ENCODE measurements at places on chromosomes 5 and 9.

GRCh38 chr5:137808503-137809135 is 54.5 kb upstream of the HNRNPA0 start:
- DNase-seq, result no peak

DNA sequence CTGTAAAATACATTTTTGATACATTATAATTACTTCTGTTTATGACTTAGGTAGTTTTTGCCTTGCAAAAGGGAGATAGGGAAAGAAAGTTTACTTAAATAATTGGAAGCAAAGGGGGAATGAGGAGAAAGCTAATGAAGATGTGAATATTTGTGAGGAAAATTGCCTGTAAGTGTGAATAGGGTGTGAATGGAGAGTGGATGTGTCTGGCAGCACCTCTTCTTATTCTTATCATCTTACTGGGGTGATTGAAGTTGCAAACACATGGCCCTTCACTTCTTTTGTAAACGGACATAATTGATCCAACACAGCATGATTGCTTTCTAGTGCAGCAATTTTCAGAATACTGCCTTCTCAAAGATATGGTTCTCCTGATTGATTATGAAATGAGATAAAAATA is 46.6 kb downstream of the PALM2AKAP2 start:
- DNase-seq, result no peak

GRCh38 chr5:29351170-29351569 is 1842.3 kb upstream of the CDH6 start:
- DNase-seq, result no peak

- DNase-seq, result no peak
These were observed 4.9 kb downstream of the EDIL3 start for GRCh38 chr5:84379749-84380148.

- no peak for DNase-seq
These were observed 1406.5 kb upstream of the ACO1 start for GRCh38 chr9:30977965-30978364.

GRCh38 chr9:33131790-33132772 is 35.1 kb downstream of the B4GALT1 start:
- no peak for DNase-seq

DNA sequence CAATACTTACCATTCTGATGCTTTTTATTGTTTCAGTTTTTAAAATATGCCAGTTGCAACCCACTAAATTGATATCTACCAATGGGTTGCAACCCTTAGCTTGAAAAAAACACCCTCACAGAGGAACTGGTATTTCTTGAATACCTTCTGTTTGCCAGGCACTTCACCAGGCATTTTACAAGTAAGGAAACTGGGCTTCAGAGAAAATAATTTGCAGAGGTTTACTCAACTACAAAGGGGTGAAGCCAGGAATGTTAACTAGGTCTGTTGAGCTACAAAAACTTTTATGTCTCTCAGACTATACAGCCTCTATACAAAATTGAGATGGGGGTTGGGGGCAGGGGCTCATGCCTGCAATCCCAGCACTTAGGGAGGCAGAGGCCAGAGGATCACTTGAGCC is 65.0 kb downstream of the STX17 start:
- no peak for DNase-seq

GRCh38 chr9:93546356-93546755 is 30.0 kb upstream of the PHF2 start:
- no peak for DNase-seq

DNA sequence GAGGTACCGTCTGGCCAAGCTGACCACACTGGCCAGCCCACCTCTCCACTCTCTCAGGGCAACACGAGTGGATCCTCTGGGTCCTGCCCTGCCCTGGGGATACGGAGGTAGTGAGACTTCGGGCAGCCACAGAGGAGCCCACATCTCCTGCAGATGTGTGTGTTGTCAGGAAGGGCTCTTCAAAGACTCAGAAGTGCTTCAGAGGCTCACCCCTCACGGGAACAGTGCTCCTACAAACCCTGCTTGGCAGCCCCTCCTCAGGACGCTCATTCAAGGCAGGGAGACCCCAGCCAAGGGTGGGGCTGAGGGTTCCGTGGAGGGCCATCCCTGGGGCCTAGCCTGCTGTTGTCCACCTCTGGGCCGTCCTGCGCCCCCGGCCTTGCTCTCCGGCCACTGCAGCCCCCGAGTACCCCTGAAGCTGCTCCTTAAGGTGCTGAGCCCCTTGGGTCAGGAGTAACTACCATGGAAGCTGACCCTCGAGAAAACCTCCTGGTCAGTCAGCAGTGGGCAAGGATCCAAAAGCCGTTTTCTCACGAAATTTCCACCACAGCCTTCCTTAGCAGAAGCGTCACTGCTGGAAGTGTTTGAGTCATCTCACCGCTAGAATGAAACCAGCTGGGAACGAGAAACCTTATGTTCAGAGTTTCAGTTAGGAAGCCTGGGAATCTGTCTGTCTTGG is 23.2 kb upstream of the LRRC14B start:
- no peak for DNase-seq

GRCh38 chr5:43038496-43038989 is 1.6 kb downstream of the ANXA2R start:
- no peak for DNase-seq

GRCh38 chr9:91034976-91035824 is 233.6 kb downstream of the SYK start:
- DNase-seq, result no peak

DNA sequence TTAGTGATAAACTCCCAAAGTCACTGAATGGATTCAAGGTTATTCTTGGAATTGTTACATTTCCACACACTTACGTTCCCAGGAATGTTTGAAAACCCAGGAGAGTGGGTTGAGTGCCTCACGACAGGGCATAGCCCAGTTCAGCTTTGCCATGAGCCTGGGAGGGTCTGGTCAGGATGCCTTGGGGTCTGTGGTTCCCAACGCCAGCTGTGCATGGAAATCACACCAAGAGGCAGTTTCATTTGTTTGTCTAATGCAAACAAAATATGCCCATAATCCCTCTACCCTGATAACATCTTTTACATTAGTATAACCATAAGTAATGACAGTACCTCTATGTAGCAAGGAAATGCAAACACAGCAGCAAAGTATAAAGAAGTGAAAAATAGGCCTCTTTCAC is 25.3 kb upstream of the MSX2 start:
- DNase-seq, result no peak

- peak; percentile 52 for DNase-seq
These were observed 225.8 kb downstream of the MELK start for GRCh38 chr9:36798350-36799065.

GRCh38 chr5:149445739-149446369 is 66.8 kb upstream of the IL17B start:
- DNase-seq, result no peak

DNA sequence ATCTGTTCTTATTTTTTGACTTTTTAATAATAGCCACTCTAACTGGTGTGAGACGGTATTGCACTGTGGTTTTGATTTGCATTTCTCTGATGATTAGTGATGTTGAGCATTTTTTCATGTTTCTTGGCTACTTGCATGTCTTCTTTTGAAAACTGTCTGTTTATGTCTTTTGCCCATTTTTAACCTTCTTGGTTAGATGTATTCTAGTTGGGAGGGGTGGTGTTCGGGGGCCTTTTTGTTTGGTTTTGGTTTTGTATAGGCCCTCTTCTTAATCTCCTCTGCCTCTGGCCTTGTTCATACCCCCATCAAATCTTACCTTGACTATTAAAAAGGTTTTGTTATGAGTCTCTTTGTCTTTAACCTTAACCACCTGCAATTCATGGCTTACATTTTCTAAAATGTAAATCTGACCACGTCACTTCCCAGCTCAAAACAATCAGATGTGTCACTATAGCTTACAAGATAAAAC is 107.8 kb upstream of the NR4A3 start:
- no peak for DNase-seq

- DNase-seq, result no peak
These were observed 1.0 kb downstream of the TRPC7 start for GRCh38 chr5:136364307-136364706.

GRCh38 chr5:148539851-148540250 is 114.5 kb downstream of the HTR4 start:
- DNase-seq, result no peak

DNA sequence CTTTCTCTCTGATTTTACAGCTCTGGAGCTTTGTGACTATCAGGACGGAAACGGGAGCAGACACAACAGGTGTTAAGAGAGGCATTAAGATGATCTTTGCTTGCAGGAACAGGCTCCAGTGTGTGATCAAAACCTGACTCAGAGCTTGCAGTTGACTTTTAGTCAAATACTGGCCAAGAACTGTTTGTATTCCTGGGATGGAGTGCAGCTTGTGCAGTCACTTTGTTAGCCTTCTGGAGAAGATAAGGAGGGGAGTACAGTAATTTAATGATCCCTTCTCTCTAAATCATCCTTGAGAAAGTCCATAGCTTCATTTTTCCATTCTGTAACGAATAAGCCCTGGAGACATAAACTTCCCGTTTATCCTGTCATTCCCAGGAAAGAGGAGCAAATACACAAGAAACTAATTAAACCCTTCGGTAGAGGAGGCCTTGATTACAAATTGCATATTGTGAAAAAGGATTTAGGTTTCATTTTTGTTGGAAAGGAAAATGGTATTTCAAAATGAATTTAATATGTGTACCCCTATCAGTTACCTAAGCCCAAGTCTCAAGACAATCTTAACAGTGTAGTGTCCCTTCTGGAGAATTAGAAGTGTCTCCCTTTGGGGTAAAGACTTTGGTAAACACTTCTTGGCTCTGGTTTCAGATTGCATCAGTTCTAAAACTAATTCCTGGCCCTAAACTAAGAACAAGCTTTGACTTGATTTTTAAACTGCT is 3.1 kb upstream of the STOM start:
- DNase-seq, result no peak

DNA sequence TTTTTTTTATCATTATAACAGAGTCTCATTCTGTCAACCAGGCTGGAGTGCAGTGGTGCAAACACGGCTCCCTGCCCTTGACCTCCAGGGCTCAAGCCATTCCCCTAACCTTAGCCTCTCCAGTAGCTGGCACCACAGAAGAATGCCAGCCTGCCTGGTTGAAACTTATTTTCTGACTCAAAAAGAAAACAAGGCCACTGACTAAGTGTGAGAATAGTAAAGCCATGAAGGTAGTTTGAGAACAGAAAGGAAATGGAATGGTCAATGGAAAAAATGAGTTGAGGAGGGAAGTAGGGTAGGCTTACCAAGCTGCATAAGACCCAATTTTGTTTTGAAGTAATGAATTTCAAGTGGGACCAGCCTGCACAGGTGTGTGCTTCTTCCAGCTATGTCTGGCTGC is 82.8 kb upstream of the RORB start:
- no peak for DNase-seq

- no peak for DNase-seq
These were observed 27.9 kb downstream of the SPRY4 start for GRCh38 chr5:142296914-142297417.

DNA sequence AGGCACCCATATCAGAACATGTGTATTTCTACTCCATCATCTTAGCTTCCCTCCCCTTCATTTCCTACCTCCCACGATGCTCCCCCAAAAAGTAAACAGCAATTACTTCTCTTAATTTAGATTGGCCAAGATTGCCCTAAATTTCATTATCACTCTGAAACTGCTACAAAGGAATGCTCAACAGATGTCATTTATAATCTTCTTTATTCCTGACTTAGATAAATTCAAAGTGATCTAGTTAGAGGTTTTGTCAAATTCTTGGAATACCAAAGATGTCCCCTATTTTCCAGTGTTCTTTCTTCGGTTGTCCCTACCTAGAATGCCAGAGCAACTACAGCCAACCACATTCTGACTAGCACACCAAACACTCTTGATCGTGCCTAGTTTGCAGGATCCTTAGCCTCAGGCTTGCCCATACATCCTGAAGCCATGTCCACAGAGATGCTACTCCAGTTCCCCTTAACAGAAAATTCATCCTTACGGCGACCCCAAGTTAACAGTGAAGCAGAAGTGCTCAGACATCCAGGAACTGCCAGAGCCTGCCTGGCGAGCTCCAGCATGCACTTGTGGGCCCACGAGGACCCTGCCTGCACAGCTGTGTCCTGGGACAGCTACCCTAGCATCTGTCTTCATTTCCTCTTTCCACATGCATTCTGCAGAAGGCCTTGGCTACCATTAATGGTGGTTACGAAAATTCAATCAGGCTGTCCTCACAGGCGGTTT is 31.6 kb downstream of the DAP start:
- no peak for DNase-seq

DNA sequence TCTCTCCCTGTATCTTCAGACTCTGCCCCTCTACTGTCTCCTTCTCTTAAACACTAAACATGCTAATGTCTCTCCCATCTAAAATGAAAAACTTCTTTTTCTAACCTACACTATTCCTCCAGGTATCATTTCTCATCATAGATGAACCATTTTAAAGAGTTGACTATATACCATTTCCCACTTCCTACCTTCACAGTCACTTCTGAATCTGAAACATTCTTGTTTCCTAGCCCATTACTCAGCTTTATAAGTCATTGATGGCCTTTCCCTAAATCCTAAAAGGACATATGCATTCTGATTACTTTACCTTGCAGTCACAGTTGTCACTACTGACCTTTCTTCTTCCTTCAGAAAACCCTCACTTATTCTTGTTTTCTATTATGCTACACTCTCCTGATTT is 118.2 kb downstream of the SSBP2 start:
- DNase-seq, result no peak

DNA sequence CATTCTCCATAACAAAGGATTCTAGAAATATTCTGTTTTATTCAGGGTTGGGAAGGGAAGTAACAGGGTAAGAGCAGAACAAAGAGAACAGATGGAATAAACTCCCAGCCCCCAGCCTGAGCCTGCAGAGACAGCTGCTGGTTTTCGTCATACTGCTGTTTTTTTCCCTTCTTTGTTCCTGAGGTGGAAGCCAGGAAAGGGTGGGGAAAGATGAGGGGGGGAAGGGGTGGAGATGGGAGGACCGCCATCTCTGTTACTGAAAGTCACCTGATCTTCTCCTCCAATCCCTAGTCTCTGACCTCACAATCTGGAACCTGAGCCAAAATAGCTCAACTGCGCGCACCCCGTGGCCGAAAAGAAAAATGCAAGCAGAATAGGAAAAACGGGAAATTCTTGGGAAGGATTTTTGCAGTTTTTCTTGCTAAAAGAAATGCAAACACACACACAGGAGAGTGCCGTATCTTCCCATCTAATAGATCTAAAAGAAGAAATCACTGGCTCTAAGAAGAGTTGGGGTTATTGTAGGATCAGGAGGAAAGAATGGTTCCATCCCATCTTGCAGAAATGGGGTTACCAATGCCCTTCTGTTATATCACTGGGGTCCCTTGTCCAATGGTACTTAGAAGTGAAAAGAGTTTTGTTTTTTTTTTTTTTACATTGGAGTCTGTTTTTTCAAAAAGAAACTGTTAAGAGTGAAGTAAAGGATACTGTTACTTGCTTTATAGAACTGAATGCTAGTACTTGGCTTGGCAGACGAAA is 57.9 kb downstream of the DIAPH1 start:
- DNase-seq, result peak; percentile 96

Measured in putamen (tissue), 1 donor.